Dermis blood vessel endothelial cell (primary cell): ENCODE measurements at places on chromosomes 3 and 15. TPM values are rescaled to one million over a fixed set of nuclear protein-coding genes. Genes with fewer than 3 reads are reported as not detected.

NAALADL2 gene
- total RNA-seq: 0.56 and 1.4 TPM in 2 replicates

- no peak for DNase-seq
These were observed 28.2 kb downstream of the FAH start for GRCh38 chr15:80180986-80181385.

- DNase-seq: no peak
These were observed 24.9 kb downstream of the APPL1 start for GRCh38 chr3:57252404-57252803.

GRCh38 chr3:63961891-63962290 is 49.7 kb upstream of the SCAANT1 start:
- DNase-seq: peak; percentile 70

- DNase-seq: no peak
These were observed 47.2 kb downstream of the WHAMM start for GRCh38 chr15:82856397-82857170.

DNA sequence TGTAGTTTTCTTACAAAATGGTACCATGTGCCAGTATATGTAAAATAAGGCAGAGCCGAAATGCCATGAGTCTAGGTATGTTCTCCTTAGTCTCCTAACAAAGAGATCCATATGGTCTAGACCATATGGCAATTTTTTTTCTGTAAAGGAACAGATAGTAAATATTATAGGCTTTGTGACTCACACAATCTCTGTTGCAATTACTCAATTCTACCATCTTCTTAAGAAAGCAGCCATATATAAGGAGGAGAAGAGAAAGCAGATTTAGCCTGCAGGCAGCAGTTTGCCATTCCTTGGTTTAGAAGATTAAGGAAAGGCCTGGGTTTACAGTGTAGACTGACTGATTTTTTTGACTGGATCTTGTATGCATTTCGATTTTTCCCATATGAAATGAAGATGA is 16.3 kb upstream of the BBX start:
- DNase-seq: no peak
